ENCODE measurements at places on chromosomes 13 and 19. TPM values are rescaled to one million over a fixed set of nuclear protein-coding genes. Genes with fewer than 3 reads are reported as not detected.

Gene MBD3L2
- polyA plus RNA-seq = not detected

Gene SPACA4
- not detected for polyA plus RNA-seq

Gene VSTM2B
- 0.41 TPM for polyA plus RNA-seq

Gene SUGP2
- 19.4 TPM for polyA plus RNA-seq

Gene ZNF600
- polyA plus RNA-seq = 42.4 TPM

Gene ZNF468
- 35.5 TPM for polyA plus RNA-seq

Gene VSIG10L
- not detected for polyA plus RNA-seq

Gene TUBB4A
- polyA plus RNA-seq = 0.86 TPM

Gene MRPL57
- polyA plus RNA-seq = 44.3 TPM

Gene CNFN
- 3.3 TPM for polyA plus RNA-seq

Gene PROSER3
- polyA plus RNA-seq = 7.8 TPM

Gene RTBDN
- not detected for polyA plus RNA-seq

Gene FXYD7
- polyA plus RNA-seq = 2.1 TPM

Gene ZNF850
- polyA plus RNA-seq = not detected

Gene TPTE2
- not detected for polyA plus RNA-seq

Gene FGF21
- polyA plus RNA-seq = not detected

Gene IRS2
- 0.57 TPM for polyA plus RNA-seq

Gene RPL18
- polyA plus RNA-seq = 1,525 TPM

Gene TMEM150B
- not detected for polyA plus RNA-seq

Gene MCEMP1
- 0.14 TPM for polyA plus RNA-seq

Gene SIGLEC5
- not detected for polyA plus RNA-seq

Gene KCNN1
- not detected for polyA plus RNA-seq

Gene ZNF816
- polyA plus RNA-seq = 10.0 TPM

Gene GZMM
- polyA plus RNA-seq = 584 TPM

Gene SLAIN1
- polyA plus RNA-seq = 23.8 TPM

Gene RYR1
- not detected for polyA plus RNA-seq

Gene SULT2A1
- polyA plus RNA-seq = not detected

Gene ZNF320
- not detected for polyA plus RNA-seq

Gene NOTCH3
- polyA plus RNA-seq = not detected

Gene ZNF571
- polyA plus RNA-seq = 6.2 TPM

Gene LRRC8E
- not detected for polyA plus RNA-seq

Gene RASL11A
- polyA plus RNA-seq = 0.54 TPM

Gene FCHO1
- polyA plus RNA-seq = 6.7 TPM

Gene ZIC5
- polyA plus RNA-seq = not detected

Gene PGLYRP1
- polyA plus RNA-seq = not detected

Gene CGB5
- polyA plus RNA-seq = not detected

Gene LILRA1
- 1.1 TPM for polyA plus RNA-seq

Gene PODNL1
- polyA plus RNA-seq = not detected

Gene ITGBL1
- not detected for polyA plus RNA-seq

Gene BCAM
- polyA plus RNA-seq = not detected

Gene CCDC194
- not detected for polyA plus RNA-seq

Gene CD79A
- 8.3 TPM for polyA plus RNA-seq

Gene GPR180
- 1.0 TPM for polyA plus RNA-seq

Gene RFX2
- 2.2 TPM for polyA plus RNA-seq

All from immature natural killer cell (primary cell).